Fibroblast of skin of abdomen (primary cell): ENCODE measurements at places on chromosomes 2 and 18.
A peak's percentile ranks its signal among the peaks of the same experiment; 100 is the strongest.

DNA sequence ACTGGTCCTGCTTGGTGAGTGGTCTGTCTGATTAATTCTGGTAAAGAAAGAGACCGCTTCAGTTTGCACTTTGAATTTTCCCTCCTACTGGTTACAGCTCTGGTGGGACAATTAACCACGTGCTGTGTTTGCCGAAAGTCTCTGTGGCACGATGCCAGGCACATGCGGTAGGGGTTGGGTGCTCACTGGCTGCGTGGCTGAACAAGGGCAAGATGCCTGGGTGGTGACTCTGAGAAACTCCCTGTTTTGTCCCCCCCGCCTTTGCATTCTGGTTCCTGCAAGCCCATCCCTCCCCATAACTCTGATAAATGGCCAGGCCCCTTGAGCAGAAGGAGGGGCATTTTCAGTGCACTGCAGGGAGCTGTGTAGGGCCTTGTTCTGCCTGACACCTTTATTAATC lies 206.1 kb downstream of the TFCP2L1 start:
- peak; percentile 50 for DNase-seq

DNA sequence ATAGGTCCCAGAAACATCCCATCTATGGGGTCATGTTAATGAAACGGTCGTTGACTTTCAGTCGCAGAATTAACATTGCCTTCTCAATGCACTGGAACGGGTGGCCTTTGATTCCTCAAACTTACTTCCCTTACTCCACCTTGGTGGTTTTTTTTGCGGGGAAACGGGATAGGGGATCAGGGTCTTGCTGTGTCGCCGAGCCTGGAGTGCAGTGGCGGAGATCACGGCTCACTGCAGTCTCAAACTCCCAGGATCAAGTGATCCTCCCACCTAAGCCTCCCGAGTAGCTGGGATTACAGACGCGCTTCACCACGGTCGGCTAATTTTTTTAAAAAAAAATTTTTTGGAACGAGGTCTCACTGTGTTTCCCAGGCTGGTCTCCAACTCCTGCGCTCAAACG lies 754 bp downstream of the ATG16L1 start:
- DNase-seq: no peak

DNA sequence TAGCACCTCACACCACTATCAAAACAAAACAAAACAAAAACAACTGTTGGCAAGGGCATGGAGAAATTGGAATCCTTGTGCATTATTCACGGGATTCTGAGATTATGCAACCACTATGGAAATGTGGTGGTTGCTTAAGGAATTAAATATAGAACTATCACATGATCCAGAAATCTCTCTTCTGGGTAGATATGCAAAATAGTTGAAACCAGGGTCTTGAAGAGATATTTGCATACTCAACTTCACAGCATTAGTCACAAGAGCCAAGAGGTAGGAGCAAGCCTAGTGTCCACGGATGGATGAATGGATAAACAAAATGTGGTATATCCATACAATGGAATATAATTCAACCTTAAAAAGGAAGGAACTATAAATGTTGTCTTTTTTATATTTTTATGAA lies 7.0 kb downstream of the TMEM131 start:
- DNase-seq: no peak

DNA sequence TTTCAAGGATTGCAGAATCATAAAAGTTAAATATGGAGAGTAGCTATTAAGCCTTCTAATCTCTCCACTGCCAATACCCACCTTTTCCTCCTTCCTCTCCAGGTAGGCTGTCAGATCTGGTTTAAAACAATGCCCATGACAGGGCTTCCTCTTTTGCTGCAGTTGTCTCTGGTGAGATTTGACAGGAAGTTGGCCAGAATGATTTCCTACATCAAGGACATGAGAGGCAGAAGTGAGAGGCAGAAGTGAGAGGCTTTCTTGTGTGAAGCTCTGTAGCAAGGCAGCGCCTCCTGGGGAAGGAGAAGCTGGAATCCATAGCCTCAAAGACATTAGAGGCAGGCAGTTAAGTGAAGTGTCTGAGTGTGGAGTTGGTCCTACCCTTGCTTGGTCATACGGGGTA lies 385.7 kb downstream of the HRH4 start:
- DNase-seq: no peak

DNA sequence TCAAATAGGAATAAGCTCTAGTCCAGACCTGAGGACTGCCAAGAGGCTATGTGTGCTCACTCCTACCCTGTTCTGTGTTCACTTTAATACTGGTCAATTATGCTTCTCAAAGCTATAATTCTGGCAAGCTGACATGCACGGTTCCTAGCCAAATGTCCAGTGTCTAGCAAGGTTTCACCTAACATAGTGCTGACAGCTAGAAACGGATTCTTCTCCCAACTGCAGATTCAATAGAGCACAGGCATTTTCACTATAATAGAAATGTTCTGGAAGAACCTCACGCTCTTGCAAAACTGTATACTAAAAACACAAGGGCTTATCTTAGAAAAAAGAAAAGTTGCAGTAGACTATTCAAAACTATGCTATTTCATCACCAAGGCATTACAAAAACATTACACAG lies 45.1 kb downstream of the HDAC4 start:
- DNase-seq: no peak

DNA sequence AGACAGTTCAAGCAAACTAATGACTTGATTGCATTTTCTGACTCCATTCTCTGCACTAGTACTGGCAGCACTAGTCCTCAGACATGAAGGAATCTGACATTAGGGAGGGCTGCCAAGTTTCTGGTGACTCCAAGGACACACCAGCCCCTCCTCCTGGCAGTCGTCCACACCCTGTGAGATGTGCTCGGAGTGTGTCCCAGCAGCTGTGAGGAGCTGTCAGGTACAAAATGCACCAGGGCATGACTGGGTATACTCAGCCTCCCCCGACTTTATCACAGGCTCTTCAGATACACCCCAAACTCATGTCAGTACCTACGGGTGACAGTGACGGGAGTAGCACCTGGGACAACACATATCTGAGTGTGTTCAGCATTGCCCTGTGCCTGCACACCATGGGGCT lies 43.1 kb downstream of the EDAR start:
- DNase-seq: no peak
